ENCODE measurements at places on chromosomes 13 and 19. TPM values are rescaled to one million over a fixed set of nuclear protein-coding genes. Genes with fewer than 3 reads are reported as not detected.

GRCh38 chr13:46385946-46386345 is 1.1 kb downstream of the RUBCNL start:
- DNase-seq, result no peak

- no peak for DNase-seq
Measured at GRCh38 chr19:12773571-12773970, 1.8 kb downstream of the HOOK2 start.

DNA sequence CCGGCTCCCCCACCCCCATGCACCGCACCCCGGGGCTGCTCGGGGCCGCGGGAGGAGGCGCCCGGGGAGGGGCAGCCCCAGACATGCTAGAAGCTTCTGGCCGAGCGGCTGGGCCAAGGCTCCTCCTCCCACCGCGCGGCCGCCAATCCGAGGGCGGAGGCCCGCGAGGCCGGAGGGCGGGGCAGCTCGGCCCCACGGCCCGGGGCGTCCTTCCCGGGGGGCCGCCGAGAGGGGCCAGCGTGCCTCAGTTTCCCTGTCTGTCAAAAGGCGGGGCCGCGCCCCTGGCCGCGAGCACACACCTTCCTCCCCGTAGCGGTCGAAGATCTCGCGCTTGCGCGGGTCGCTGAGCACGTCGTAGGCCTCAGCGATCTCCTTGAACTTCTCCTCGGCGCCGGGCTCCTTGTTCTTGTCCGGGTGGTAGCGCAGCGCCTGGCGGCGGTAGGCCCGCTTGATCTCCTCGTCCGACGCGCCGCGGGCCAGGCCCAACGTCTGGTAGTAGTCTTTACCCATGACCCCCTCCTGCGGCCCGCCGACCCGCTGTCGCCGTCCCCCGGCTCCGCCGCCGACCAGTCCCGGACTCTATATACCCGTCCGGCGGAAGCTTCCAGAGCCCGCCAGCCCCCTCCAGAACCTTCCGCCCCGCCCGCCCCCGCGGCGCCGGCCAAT is at the start of gene DNAJB1:
Gene DNAJB1, minus strand, starts transcription at position 558 of the 666 bp plus-strand sequence. Its CDS starts 48 bp downstream, at position 510.
- peak; percentile 94 for DNase-seq

- DNase-seq, result no peak
Measured at GRCh38 chr19:48444129-48444935, 1.5 kb upstream of the GRWD1 start.

- no peak for DNase-seq
Measured at GRCh38 chr19:47280183-47280797, 5.6 kb downstream of the INAFM1 start.

GRCh38 chr13:49020940-49021553 is 45.3 kb downstream of the FNDC3A start:
- no peak for DNase-seq

DNA sequence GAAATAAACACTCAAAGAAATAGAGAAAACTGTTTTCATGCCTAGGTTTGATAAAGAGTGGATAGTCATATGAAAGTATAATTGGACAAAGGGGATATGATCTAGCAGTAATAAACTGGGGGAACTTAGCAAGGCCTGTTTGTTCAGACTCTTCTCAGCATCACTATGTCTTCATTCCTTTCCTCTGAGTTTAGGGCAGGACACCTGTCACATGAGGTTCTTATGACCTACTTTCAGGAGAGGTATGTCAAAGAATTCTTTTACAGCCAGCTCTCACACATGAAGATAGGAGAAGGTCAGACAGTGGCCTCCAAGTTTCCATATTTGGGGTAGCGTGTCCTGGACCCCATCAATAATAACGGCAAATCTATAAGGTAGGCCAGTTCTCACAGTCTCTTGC is 11.4 kb upstream of the RFXAP start:
- no peak for DNase-seq

Gene SIGLEC7
- polyA plus RNA-seq, result 2.3 TPM

Gene ZNF793
- 7.3 TPM for polyA plus RNA-seq

- no peak for DNase-seq
Measured at GRCh38 chr19:34075661-34076091, 96.6 kb upstream of the LSM14A start.

DNA sequence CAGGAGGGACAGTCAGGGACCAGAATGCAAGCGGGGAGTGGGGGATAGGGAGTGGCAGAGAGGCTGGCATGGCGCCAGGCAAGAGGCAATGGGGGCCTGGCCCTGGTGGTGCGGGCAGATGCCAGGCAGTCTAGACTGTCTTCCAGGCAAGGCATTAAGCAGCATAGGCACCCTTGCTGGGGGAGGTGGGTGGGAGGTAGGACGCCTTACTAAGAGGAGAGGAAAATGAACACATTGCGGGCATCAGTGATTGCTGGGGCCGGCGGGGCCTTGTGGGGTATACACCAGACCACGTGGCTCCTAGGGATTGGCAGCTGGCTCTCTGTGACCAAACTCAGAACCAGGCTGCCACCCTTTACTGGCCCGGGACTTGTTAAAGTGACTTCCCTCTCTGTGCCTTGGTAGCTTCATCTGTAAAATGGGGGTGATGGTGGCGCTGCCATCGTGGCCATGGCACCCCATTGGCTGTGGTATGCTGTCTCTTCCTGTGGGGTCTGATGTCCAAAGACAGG is 46.0 kb downstream of the DNM2 start:
- no peak for DNase-seq

DNA sequence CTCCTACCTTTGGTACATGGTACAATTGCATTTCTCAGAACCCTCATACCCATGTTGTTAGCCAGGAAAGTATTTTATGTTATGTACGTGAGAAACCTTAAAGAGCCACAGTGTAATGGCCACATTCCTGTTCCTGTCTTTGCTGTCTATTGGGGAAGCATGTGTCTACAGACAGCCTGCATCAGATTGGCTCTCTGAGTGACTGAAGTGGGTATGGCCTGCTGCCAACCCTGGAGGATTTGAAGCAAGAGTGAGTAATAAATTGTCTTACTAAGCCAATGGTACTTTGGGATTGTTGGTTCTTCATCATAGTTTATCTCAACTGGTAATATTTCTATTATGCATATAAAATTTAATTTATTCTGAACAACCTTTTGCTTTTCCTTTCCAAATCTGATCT is 574.1 kb downstream of the LMO7 start:
- DNase-seq, result no peak

DNA sequence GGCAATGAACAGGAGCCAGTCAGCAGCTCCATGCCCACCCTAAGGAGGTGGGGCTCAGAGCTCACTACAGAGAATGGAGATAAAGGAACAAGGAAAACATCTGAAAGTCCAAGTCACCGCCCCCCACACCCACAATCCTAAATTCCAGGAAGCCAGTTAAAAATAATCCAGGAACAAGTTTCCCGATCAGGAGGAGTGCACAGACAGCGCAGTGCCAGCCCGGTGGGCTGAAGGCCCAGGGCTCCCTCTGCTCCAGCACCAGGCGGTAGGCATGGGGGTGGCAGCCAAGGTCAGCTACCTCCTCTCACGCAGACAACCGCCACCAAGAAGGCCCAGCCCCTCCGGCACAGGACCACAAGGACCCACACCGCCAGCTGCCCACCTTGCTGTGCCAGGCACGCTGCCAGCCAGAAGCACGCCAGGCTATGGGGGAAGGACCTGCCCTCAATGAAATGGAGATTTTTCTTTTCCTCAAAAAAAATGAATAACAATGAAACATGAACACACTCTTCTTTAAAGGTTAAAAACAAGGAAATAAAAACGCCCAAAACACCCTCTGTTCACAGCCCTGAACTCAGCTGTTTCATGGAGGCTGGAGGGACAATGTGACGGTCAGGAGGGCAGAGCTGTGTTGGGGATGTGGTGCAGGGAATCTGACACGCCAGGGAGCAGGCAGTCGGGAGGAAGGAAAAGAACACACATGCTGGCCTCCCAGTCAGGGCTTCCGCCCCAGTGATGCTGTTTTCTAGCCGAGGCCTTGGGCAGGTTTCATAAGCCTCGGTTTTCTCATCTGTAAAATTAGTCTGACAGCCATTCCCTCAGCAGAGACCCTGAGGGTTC is 11.0 kb downstream of the STK24 start:
- DNase-seq, result peak; percentile 79

DNA sequence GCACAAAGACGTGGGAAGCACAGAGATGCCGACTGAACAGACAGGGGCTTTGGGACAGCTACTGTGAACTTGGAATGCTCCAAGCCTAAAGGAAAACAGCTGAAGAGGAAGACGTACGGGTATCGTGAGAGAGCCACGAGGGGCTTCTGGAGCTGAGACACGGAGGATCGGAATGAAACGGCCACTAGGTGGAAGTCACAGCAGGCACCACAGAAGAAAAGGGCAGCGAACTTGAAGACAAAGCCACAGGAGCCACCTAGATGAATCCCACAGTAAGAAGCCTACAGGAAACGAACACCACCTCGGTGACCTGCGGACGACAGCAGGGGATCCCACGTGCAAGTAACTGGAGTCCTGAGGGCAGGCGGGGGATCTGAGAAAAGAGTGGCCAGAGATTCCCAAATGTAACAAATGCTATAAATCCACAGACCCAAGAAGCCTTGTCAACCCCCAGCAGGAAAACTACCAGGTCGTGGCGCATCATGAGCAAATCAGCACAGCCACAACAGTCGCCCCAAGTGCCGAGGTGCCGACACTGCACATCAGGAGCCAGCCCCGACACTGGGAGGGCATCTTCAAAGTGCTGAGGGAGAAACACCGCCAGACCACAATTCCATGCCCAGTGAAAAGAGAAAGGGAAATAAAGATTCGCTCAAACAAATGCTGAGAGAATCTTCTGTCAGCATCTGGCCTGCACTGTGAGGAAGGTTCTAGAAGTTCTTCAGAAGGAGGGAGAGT is 39.3 kb upstream of the ISYNA1 start:
- DNase-seq, result no peak

DNA sequence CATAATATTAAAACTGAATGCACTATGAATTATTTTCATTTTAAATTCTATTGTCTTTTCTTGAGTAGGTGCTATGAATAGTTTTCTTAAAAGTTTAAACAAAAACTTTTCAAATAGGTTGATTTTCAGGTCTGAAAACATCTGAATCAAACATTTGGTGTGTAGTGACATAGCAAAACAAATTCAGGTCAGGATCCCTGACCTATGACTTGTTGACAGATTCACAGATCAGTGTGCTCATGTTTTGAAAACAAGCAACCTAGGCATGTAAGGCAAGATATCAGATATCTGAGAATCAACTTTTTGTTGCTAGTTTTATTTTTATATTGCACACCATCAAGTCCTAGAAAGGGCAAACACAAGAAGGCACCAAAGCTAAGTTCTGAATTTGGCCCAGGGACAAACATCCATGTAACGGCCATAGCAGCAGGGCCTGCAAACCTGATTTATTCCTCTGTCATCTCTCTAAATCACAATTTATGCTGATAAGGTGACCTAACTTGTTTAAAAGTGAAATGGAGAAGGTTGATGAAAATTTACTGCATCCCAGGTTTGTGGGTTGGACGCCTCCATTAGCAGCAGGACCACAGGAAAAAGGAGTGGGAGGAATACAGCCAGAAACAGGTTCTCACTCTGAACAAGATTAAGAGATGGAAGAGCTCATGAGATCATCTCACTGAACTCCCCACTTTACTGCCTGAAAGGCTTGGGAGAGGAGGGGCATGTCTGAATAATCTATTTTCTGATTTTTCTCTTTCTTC is 337.7 kb downstream of the KCNRG start:
- no peak for DNase-seq

Measured in aorta (tissue), 5 donors.